ENCODE measurements at places on chromosomes 5 and 9.

- DNase-seq, result no peak
Observed at GRCh38 chr9:26313108-26313507, 579.5 kb downstream of the CAAP1 start.

DNA sequence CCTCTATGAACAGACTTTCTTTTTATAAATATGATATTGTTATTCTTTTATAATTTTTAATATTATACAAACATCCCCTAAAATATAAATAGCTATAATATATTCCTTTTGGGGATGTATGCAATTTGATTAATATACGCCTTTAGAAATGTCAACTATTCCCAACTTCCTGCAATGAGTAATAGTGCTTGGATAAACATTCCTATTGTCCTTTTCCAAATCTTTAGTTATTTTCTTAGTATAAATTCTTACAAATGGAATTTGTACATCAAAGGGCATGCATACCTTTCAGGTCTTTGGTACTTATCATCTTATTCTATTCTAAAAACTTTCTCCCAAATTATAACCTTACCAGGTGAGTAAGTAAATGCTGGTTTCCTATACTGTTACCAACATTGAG lies 6.2 kb downstream of the NLN start:
- no peak for DNase-seq

- no peak for DNase-seq
Observed at GRCh38 chr9:126561582-126561981, 52.1 kb upstream of the LMX1B start.

GRCh38 chr5:39691136-39691535 lies 266.4 kb upstream of the DAB2 start:
- no peak for DNase-seq

GRCh38 chr5:10485142-10485795 lies 43.6 kb downstream of the ROPN1L start:
- no peak for DNase-seq

GRCh38 chr9:132810314-132810713 lies 67.8 kb downstream of the AK8 start:
- DNase-seq, result no peak

- no peak for DNase-seq
Observed at GRCh38 chr5:122722341-122722740, 52.5 kb upstream of the SNX2 start.

DNA sequence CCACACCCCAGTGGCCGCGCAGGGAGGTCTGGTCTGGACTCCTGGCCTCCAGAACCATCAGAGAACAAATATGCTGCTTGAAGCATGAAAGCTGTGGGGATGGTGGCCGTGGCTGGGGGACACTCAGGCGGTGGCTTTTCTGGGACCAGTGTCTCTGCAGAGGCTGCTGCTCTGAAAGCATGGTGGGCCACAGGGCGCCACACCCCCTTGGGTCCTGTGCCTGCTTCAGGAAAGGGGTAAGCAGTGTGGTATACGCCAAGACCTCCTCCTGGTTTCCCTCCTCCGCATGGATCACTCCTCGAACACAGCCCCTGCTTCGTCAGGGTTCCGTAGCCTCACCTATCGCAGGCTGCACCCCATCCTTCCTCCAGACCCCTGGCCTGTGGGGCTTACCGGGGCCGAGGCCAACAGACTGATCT lies 19.7 kb upstream of the TERT start:
- DNase-seq, result no peak

DNA sequence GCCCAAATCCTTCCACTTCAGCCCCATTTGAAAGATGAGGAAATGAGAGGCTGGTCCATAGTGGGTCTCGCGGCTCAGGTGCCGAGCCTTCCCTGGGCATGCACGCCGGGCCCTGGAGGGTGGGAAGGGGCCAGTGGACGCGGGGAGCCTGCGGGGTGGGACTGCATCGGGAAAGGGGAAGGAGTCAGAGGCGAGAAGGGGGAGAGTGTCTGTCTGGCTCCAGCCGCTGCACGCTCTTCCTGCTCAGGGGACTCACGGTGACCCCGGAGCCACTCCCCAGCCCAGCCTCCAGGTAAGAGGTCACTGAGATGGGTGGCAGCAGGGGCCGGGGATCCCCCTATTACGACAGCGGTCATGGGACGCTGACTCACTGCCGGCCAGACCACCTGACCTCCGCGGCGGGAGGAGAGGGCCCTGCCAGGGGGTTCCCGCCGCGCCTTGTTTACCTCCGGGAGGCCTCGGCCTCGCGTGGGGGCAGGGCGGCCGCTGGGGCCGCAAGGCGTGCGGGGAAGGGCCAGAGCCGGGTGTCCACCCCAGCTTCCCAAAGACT lies 1.9 kb upstream of the SQSTM1 start:
- DNase-seq, result no peak
